ENCODE measurements at places on chromosomes 2 and 18.

- DNase-seq, result no peak
These were observed 501.6 kb upstream of the TNP1 start for GRCh38 chr2:217361483-217361880.

- no peak for DNase-seq
These were observed 11.2 kb downstream of the ATP6V1B1 start for GRCh38 chr2:70946832-70947442.

DNA sequence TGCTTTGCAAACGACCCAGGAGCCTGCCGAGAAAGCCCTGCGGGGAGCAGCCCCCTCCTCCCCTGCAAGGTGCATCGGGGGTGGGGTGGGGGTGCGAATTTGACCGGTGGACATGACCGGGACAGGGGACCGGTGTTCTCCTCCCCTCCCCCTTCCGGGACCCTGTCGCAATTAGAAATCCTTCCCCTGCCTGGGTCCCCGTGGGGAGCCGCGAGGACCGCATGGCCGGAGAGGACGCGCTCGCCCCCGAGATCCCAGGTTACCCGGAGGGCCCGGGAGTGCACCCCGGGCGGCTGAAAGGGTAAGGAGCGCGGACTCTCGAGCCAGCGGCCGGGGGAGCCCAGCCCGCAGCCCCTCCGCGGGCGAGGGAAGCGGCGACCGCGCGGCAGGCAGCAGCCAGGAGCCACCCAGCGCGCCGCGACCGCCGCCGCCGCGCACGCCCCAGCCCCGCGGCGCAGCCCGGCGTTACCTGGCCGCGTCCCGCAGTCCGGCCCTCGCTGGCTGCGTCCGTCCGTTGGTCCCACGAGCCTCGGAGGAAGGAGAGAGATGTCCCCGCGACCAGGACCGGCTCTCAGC lies 482 bp downstream of the DLGAP1 start:
- no peak for DNase-seq

DNA sequence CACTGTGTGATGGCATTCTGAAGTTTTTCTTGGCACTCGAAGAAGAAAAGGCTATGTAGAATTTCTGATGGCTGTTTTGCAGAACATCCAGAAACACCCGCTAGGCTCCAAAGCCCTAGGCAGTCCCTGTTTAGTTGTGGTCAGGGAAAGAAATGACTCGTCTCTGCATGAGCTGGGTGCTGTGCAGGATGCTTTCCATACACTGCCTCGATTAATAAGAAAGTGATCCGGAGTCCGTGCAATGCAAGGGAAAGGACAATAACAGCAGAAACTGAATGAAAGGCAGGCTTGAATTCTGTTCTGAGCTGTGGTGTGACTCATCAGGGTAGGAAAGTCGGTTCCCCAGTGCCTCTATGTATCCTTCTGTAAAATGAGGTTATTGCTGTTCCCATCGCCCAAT lies 18.7 kb downstream of the MAPRE3 start:
- no peak for DNase-seq

- DNase-seq, result no peak
These were observed 39.1 kb downstream of the STK17B start for GRCh38 chr2:196131949-196132925.

DNA sequence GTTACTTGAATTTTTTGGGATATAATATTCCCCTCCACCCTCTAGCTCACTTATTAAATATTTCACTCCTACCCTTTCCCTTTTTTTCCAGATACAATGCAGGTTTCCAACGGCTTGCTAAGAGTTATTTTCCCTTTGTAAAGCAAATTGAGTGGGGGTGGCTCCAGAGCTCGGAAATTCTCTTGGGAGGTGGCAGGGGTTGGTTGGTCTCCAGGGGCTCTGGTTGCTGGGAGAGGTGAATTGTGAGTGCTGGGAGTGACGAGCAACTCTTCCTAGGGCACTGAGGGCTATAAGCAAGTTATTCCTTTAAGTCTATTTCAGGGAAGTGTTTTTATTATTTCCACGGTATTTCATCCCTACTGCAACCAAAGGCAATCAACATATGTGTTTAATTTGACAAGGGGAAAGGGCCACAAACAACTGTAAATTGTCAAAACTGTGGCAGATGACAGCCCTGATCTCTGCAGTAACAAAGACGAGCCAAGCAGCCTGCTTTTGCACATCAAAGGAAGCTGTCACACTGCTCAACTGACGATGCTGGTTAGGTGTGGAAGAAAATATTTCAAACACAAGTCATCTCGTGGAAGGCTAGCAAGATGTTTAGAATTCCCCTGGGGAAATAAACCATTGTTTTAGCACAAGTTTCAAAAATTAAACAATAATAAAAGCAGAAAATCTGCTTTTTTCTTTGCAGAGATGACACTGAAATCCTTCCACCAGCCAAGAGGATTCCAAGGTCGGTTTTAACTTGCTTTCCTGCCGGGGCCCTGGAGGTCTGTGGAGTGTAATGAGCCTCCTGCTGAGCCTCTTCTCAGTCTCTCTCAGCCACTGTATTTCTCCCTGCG lies 34.8 kb upstream of the ASXL2 start:
- DNase-seq, result no peak

- DNase-seq, result peak; percentile 56
These were observed 12.1 kb downstream of the CAPN14 start for GRCh38 chr2:31205186-31205585.

DNA sequence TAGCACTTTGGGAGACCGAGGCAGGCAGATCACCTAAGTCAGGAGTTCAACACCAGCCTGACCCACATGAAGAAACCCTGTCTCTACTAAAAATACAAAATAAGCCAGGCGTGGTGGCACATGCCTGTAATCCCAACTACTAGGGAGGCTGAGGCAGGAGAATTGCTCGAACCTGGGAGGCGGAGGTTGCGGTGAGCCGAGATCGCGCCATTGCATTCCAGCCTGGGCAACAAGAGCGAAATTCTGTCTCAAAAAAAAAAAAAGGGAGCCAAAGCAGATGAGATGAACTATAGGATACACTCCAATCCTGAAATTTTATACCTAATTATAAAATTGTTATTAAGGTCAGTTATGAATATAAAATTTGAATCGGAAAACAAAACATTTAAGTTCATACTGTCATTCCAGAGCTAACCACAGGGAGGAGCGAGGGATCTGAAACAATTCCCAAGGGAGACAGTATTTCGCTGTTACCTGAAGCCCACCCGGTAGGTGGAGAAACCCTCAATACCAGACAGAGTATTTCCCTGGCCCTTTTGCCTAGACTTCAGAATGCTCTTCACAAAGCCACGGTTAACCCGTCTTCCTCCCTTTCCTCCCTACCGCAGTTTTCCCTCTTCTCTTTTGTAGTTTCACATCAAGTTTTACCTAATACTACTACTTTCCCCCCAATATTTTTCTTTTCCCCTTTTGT lies 1.4 kb downstream of the PPM1G start:
- DNase-seq, result peak; percentile 31

DNA sequence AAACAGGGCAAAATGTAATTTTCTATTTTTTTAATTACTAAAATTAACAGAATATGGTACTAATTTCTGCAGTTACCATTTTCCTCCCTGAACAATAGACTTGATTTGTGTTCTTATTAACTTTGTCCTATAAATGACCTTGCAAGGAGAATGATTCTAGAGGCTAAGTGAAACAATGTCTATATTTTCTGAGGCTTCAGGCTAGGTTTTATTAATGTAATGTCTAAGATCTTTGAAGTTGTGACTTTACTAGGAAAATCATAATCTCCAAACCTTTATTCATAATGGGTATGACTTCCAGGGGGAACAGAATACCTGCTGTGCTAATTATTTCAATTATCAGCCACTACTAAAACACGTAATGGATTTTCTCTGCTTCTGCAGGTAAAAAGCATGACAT lies 94.4 kb downstream of the TAF4B start:
- DNase-seq, result no peak

DNA sequence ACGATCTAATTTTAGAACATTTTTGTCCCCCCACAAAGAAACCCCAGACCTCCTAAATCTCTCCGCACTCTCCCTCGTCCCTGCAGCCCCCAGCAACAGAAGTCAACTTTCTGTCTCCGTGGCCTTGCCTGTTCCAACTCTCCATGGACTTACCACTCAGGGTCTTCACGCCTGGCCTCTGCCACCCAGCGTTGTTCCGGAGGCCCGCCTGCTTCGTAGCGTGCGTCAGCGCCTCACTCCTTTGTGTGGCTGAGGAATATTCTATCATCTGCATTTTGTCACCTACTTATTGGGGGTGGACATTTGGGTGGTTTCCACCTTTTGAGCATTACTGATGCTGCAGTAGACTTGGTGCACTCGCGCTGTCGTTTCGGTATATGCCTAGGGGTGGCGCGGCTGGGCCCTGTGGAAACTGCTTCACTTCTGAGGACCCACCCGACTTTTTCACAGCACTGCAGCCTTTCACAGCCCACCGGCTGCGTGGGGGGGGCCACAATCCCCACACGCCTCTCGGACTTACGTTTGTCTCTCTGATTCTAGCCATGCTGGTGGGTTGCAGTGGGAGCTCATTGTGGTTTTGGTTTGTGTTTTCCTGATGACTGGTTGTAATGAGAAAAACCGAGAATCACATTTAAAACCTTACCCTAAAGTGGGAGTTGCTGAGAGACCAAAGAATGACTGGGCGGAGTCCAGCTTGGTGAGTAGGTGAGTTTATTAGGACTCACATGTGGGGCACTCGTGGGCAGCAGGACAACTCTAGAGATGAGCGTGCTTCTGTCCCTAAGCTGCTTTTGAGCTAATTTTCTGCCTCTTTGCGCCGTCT lies 1.4 kb upstream of the HSBP1L1 start:
- no peak for DNase-seq

DNA sequence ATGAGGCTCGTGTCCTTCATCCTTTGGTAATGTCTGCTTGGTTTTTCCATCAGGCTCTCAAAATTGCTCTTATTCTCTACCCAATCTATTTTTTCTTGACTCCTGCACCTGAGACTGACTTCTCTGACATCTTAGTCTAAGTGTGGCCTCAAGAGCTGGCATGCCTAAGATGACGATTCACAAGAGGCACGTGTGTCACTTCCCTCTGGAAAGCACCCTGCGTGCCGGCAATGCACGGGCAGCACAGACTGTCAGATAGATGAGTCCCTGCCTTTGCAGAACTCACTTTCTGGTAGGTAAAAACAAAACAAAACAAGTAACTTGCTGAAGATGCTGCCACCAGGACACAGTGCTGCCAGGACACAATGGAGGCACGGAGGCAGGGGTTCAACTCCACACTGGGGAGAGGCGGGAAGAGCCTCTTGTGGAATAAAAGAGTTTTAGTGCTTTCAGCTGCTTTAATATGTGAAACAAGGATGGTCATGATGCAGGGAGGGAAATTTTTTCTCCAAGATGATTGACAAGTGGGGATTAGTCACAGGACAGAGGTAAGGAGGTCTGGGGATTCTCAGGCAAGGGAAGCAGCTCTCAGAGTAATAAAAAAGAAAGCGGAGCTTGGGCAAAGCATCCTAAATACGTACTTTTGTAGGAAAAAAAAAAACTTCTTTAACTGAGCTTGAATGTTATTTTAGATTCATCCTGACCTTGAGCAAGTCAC lies 27.3 kb downstream of the CYB5A start:
- DNase-seq, result no peak

- no peak for DNase-seq
These were observed 21.6 kb downstream of the MC4R start for GRCh38 chr18:60350941-60351340.

Measured in NCI-H524 treated with DMSO at 0.1 percent for 48 hours (cell line).